ENCODE measurements at places on chromosomes 4 and X. TPM values are rescaled to one million over a fixed set of nuclear protein-coding genes. Genes with fewer than 3 reads are reported as not detected.

DNA sequence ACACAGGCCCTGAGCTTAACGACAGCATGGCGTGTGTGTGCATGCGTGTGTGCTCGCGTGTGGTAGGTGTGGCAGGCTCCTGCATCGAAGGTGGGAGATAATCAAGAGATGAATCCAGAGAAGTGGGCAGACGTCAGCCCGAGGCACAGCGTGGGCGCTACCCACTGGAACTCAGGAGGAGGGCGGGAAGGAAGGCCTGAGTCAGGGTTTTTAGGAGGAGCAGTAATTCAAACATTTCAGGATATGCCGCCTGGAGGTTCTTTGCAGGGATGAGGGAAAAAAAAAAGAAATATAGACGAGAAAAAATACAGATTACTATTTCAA, 66.3 kb upstream of the STX18 start:
- no peak for DNase-seq

GRCh38 chrX:21735038-21735767, 22.7 kb downstream of the SMPX start:
- DNase-seq, result peak; percentile 11

DNA sequence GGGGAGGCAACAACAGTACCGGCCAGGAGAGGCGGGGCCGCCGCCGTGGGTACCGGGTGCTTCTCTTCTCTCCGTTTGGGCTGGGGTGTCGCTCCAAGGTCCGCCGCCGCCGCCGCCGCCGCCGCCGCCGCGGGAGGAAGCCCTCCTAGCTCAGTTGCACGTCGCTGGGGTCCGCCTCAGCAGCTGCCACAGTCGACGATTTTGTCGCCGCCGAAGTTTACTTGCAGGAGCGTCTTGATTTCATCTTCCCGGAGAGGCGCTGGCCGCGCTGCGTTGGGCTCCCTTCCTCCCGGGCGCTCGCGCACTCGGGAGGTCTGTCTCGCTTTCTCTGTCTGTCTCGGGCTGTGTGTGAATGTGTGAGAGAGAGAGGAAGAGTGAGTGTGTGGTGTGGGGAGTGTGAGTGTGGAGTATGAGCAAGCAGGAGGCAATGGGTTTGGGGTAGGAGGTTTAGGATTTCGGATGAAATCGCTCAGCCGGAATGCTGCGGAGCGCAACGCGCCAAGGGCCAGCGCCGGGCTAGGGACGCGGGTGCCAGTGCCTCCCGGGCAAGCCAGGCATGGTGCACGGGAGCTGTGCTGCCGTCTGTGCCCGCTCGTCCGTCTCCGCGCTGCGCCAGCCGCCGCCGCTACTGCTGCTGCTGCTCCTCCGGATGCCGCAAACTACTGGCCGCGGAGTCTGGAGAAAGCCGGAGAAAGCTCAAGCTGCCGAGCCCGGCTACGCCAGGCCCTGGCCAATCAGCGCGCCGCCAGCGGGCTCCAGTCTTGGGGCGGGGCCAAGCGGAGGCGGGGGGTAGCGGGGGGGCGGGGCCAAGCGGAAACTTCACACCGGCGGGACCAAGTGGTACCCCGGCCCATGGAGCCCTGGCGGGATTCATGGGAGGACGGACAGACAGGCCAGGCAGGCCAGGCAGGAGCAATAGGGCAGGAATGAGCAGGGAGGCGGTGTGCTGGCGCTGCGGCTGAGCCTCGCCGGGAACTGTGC, at the start of gene PCDH19:
Gene PCDH19, minus strand, starts transcription at position 664 of the 981 bp plus-strand sequence. CDS start 1,676 bp downstream, outside the sequence.
- peak; percentile 41 for DNase-seq

DNA sequence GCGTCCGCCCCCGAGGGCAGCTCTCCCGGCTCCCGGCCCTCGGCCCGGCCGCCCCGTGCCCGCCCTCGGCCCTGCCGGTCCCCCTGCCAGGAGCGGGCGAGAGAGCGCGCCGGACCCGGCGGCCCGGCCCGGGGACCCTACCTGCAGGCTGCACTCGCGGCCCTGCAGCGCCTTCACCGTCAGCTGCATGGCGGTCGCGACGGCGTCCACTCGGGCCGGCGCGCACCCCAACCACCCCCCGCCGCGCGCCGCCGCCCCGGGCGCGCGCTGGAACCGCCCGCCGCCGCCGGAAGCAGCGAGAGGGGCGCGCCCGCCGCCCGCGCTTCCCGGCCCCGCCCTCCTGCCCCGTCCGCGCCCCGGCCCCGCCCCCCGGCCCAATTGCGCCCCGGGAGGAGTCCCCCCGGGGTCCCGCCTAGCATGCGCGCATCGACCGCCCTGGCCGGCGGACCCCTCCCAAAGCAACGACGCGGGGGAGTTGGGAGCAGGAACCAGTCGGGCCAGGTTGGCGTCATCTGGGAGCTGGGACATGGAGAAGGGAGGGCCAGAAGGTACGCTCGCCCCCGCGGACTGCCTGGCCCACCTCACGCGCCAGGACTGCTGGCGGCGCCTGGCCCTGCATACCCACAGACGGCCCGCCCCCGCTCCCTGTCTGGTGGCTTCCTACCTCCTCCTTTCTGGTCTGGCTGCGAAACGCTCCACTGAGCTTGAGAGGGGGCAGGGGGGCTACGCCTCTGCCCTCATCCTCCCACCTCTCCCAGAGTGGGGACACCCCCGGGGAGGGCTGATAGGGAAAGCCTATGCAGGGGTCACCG, at the start of gene UBL4A:
Gene UBL4A, minus strand, starts transcription at position 220 of the 812 bp plus-strand sequence. Its CDS starts 31 bp downstream, at position 189.
- peak; percentile 52 for DNase-seq

DNA sequence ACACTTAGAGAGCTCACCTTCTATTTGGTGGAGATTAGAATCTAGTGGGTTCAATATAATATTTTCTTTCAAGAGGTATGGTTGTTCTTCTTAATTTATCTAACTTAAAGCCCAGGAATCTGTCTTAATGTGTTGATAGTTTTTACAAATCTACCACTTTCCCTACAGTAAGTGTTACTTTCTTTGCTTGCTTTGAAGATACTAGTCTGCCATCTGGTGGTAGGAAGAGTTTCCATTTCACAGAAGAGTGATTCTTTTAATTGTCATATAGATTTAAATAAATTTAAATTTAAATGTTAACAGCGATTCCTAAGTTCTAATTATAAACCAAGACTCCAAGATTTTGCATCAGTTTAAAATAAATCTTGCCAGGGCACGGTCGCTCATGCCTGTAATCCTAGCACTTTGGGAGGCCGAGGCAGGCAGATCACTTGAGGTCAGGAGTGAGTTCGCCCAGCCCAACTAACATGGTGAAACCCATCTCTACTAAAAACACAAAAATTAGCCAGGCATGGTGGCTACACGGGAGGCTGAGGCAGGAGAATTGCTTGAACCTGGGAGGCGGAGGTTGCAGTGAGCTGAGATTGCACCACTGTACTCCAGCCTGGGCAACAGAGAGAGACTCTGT, 43.5 kb downstream of the NUDT9 start:
- DNase-seq, result peak; percentile 74

GRCh38 chr4:89243733-89244252, 63.8 kb downstream of the GPRIN3 start:
- DNase-seq, result no peak

DNA sequence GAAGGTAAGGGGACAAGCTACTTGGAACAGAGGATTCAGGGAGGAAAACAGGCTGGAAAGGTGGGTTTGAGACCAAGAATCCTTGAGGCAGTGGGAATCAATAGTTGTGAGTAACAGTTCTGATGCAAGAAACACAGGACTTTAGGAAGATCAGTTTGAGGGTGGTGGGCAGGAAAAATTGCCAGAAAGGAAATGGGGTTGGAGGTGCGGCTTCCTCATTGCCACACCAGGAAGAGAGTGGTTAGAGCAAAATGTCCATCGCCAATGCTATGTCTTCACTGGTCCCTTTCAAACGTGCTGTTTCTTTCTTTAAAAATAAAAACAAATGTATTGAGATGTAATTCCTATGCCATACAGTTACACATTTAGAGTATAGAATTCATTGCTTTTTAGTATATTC, 57.1 kb upstream of the NOCT start:
- DNase-seq, result no peak

DNA sequence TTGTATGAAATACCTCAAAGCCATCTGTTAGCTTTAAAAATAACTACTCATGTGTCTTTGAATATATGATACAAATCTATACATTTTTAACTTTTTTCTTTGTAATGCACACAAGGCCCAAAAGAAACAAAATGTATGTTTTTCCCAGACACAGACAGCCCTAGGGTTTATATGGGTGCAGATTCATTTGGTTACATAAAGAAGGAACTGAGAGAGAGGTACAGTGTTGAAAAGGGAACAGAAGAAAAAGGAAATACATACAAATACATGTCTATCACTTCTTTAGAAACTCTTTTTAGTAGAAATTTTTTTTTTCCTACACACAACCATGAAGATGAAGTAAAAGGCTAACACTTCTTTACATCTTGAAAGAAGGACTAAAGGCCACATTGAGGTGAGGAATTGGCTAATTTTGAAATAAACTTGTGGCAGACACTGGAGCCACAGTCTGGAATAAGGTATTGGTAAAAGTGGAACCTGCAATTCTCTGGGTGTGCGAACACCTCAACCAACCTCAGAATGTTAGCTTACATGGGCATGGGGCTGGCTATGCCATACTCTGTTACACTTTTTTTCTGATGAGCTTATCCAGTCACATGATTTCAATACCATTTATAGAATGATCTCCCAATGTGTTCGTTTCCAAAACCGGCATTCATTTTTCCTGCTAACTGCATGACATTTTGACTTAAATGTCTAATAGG, 67.9 kb downstream of the FAM47C start:
- no peak for DNase-seq

- peak; percentile 86 for DNase-seq
Observed at GRCh38 chrX:41384051-41384705, 50.2 kb downstream of the DDX3X start.

GRCh38 chrX:118513120-118513898, 17.7 kb downstream of the DOCK11 start:
- DNase-seq, result peak; percentile 12

GRCh38 chr4:90061881-90062280, 65.3 kb upstream of the CCSER1 start:
- no peak for DNase-seq

DNA sequence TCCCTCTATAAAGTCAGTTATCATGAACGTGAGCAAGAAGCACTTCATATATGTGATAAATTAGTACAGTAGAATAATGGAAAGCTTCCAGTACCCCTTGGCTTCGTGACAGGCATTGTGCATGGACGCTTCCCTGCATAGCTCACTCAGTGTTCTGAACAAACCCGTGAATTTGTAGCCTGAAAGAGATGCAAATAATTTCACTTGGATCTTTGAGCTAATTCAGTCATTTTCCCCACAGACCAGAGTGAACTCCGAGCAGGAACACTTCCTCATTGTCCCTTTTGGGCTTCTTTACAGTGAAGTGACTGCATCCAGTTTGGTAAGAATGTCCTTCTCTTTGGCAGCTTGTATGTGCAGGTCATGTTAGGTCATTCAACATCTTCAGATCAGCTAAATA, 50.1 kb downstream of the ADD1 start:
- no peak for DNase-seq

DNA sequence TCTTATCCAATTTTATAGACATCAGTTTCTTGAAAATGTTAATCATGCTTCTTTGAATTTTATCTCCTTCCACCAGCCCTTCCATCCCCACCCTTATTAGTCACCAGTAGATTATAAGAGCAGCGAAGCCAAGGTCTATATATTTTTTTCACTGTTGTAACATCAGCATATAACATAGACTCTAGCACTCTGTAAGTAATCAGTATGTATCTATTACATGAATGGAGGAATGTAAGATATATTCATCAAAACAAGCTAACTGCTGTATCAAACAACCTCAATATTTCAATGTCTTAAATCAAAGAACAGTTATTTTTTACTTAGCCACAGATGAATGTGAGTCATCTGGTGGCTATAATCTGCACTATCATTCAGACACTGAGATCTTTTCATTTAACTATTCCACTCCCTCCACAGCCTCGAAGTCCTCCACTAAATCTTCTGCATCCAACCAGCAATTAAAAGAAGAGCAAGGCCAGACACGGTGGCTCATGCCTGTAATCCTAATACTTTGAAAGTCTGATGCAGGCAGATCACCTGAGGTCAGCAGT, 178.9 kb downstream of the CENPC start:
- no peak for DNase-seq

DNA sequence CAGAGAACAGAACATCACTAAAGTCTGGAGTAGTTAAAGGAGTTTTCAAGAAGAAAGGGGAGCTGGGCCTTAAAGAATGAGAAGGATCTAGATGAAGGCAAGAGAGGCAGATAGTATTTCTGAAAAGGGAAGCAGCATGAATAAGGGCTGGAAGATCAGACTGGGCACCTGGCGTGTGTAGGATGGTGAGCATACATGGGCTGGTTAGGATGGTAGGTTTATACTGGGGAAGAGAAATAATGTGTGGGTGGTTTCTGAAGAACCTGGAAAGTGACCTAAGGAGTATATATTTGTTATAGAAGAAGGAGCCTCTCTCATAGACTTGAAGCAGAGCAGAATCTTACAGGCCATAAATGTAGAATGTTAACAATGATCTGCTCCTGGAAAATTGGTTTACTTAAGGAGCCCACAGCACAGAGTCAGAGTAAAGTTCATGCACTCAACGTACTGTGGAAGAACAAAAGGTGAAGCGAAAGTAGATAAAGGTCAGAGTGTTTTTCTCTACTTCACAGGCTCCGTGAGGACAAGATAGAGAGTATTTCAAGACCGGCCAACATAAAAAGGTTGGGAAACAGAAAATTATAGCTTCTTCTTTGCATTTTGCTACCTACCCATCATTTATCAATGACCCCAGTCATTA, 35.8 kb downstream of the MBNL3 start:
- DNase-seq, result peak; percentile 81

GRCh38 chrX:3501833-3502535, 155.5 kb upstream of the MXRA5 start:
- DNase-seq, result no peak

GRCh38 chr4:23978002-23978401, 88.2 kb upstream of the PPARGC1A start:
- DNase-seq, result no peak

DNA sequence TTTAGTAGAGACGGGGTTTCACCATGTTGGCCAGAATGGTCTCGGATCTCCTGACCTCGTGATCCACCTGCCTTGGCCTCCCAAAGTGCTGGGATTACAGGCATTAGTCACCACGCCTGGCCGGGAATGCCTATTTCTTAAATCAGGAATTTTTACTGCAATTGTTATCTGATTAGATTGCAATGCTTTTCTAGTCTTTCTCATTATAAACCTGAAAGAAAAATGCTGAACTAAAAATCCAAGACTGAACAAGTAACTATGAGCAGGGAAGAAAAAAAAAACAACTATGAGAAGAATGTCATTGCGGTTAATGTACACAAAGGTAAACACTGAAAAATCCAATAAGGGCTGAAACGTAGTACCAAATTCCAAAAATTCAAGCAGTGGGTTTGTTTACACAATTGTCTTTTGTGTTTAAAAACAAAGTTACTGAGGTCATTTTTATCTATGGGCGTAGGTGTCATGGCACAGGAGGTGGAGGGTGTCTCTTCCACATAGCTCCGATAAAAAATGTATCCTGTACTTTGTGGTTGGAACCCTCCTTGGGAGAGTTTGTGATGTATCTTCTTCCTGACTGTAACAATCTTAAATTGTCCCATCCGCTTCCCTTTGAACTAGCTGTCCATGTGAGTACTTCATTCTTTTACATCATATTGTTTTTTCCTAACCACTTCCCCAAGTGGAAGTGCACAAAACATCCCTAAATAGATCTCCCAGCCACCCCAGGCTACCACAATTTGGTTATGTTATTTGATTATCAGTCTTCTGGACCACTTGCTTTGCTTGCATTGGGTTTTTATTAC, 11.1 kb upstream of the TMEM156 start:
- peak; percentile 76 for DNase-seq

SPIN4 gene
- total RNA-seq, result 3.9 TPM

KDR gene
- 0.86 TPM for total RNA-seq

JADE1 gene
- total RNA-seq, result 38.4 TPM

ARL13A gene
- not detected for total RNA-seq

ARHGAP10 gene
- total RNA-seq, result 41.5 TPM

Data from fibroblast of villous mesenchyme (primary cell).